ENCODE measurements at places on chromosomes 1 and 21.
A peak's percentile ranks its signal among the peaks of the same experiment; 100 is the strongest.

DNA sequence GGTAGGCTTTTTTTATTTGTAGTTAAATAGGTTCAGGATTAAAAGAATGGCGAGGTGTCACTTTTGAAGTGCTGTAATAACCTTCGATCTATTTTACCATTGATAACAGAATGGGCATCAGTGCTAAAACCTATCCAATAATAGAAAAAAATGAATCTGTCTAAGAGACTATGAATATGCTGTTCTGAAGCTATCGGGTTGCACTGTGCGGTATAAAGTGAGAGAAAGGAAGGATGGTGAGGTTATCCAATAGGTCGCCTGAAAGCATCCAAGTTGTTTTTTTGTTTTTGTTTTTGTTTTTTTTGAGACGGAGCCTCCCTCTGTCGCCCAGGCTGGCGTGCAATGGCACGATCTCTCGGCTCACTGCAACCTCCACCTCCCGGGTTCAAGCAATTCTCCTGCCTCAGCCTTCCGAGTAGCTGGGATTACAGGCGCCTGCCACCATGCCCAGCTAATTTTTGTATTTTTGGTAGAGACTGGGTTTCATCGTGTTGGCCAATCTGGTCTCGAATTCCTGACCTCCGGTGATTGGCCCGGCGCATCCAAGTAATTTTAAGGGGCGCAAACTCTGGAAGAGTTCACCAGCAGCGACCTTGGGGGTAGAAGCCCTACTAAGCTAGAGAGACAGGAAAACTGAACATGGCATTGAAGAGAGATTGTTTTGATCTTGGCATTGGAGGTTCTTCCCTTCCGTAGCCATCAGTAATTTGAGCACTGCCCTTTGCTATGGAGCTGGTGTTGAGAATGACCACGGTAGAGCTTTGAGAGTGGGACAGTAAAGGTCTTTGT lies 8.7 kb upstream of the MDM4 start:
- DNase-seq: peak; percentile 43

DNA sequence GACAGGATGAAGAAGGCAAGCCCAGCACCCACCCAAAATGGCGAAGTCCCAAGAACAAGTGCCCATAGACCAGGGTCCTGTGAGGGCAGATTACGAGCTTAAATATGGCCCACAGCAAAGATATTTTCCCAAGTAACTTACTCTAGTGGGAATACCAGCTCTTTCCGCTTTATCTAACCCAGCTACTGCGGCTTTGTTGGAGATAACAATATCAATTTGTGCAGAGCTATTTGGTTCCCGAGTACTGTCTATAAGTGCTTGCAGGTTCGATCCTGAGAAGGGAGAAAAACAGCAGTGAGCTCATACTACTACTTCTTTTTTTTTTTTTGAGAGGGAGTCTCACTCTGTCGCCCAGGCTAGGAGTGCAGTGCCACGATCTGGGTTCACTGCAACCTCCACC lies 14.3 kb upstream of the DNAJC28 start:
- no peak for DNase-seq

- no peak for DNase-seq
Measured at GRCh38 chr1:232413674-232414073, 216.3 kb downstream of the SIPA1L2 start.

DNA sequence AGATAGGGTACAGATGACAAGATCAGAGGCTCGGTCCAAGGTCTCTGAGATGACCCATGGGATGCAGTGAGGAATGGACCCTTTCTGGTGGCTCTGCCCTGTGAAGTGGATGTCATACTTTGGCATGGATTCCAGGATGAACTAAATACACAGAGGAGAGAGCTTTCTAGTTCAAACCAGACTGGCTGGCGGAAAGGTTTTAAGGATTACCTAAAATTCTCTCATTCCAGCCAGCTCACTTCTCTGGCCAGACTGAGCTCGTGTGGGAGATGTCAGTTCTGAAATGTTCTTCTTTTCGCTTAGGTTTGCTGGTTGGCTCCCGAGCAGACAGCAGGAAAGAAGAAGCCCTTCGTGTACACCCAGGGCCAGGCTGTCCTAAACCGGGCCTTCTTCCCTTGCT lies 6.2 kb downstream of the RNPEP start:
- no peak for DNase-seq

- peak; percentile 78 for DNase-seq
Measured at GRCh38 chr1:111739194-111739924, at the start of gene INKA2. INKA2 (minus strand) TSS chr1:111739395; CDS start chr1:111739242, 153 bp downstream.

GRCh38 chr1:179883745-179884138 lies 1.7 kb downstream of the TOR1AIP1 start:
- DNase-seq: peak; percentile 74

DNA sequence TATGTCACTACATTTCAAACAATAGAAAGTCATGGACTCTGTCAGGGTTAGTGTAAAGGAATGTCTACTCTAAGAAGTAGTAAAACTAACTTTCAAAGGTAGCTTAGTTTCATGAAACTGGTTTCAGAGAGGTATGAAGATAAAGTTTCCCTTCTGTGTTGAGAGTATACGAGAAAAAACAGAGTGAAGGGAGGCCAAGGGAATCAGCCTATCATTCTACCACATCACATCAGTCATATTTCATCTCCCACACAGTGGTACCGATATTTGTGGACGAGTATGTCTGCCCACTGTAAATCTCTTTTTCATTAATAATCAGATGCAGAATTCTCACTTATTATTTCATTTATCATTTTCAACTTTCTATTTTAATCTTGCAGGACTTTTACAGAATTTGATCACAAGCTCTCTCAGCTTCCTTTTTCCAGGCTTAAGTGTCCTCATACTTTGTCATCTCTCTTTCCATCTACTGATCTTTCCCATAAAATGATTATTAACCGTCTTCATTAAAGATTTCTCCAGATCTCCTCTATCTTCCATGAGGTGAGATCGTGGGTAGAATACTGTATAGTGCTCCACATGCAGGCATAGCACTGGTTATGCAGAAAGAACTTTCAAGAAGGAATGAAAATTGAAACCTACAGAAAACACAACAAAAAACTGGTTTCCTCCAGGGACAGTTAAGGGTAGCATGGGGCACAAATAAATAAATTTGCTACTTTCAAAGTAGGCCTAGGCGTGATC lies 11.5 kb upstream of the IFI16 start:
- no peak for DNase-seq

DNA sequence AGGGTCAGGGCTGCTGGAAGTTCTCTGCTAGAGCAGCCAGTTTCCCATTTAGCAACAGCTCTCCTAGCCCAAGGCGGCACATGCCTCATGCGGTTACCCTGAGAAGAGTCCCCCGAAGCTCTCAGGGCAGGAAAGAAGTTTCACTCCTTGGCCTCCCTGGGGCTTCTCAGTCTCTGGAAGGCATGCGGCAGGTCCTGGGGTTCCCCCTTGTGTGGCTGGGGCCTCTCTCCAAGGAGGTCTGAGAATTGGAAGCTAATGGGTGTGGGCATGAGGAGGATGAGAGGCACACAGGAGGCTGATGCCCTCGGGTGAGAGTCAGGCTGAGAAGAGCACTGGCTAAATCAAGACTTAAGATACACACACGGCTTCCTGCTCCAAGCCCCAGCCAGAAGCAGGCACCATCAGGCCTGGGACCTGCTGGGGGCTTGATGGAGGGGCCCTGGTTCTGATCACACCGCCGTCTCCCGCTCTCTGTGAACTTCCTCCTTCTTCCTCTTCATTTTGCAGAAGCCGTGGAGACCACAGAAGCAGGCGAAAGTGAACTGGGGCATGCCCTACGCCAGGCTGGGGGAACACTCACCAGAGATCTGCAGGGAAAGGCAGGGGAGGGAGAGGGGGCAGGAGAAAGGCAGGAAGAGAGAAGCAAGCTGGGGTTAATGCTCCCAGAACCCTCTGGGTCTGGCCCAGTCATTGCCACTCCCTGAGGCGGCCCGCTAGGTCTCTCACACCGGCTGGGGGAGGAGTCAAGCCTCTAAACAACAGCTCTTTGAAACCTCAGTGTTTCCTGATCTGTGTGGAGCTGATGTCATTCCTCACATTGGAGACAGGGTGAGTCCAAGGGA lies 15.1 kb downstream of the BLACAT1 start:
- peak; percentile 64 for DNase-seq

DNA sequence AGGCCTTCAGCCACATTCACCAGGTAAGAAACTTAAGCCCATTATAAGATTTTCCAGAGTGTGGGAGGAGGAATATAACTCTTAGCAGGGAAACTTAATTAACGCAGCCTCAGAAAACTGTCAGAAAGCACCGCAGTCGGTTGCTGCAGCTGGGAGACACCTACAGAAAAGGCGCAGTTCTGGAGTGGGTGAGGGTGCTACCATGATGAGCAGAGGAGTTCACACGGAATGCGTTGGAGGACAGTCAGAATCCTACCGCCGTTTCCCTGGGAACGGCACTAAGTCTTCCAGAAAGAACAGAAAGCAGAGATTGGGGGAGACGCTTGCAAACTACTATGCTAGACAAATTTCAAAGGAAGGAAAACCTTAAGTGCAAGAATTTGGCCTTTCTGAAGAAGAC lies 6.4 kb downstream of the ACTN2 start:
- no peak for DNase-seq

DNA sequence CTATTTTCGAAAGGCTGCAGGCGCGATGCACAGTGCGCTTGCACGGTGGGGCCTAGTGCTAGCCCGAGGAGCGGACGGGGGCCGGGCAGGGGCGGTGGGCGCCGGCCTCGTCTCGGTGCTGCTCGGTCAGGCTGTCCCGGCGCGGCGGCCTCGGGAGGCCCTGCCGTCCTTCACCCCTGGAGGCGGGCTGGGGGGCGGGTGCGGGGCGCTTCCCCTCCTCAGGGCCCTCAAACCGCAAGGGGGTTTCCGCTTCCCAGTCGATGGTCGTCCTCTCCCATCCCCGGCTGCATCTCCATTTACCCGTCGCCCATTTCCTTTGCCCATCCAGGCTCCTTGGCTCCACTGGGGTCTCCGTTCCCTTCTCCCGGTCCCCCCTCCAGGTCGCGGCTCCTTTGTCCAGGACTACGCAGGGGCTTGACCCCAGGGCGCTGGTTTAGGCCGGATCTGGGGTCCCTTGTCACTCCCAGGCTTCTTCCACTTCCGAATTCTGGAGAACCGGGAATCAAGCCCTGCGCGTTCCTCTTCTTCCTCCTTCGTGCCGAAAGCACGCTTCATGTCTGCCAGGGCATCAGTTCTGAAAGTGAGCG lies 196.3 kb upstream of the LMO4 start:
- DNase-seq: no peak

- DNase-seq: no peak
Measured at GRCh38 chr1:164635803-164636731, 77.1 kb downstream of the PBX1 start.

- DNase-seq: no peak
Measured at GRCh38 chr1:204350857-204351573, 8.7 kb downstream of the PLEKHA6 start.

DNA sequence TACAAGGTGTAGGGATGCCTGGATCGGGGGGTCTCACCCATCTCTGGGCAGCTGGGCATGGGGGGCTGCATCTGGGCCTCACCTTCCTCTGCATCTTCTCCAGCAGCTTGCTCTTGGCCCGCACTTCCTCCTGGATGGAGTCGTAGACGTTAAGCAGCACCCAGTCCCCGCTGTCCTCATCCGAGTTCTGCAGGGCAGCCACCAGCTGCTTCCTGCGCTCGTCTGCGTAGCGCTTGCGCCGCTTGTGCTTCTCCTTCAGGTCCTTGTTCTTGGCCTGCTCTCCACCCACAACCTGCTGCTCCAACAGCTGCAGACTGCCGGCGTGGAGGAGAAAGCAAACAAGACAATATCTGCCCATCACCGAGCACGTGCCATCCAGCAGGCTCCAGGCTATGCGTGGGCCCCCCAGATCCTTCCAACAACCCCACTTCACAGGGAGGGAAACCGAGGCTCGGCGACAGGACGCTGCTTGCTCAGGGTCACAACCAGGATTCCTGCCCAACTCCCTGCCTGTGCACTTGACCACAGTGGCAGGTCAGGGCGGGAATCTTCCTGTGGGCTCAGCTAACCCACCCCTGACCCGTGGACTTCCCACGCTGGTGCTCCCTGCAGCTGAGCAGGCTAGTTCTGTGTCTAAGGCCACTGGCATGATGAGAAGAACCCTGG lies 21.5 kb upstream of the DDOST start:
- DNase-seq: no peak

DNA sequence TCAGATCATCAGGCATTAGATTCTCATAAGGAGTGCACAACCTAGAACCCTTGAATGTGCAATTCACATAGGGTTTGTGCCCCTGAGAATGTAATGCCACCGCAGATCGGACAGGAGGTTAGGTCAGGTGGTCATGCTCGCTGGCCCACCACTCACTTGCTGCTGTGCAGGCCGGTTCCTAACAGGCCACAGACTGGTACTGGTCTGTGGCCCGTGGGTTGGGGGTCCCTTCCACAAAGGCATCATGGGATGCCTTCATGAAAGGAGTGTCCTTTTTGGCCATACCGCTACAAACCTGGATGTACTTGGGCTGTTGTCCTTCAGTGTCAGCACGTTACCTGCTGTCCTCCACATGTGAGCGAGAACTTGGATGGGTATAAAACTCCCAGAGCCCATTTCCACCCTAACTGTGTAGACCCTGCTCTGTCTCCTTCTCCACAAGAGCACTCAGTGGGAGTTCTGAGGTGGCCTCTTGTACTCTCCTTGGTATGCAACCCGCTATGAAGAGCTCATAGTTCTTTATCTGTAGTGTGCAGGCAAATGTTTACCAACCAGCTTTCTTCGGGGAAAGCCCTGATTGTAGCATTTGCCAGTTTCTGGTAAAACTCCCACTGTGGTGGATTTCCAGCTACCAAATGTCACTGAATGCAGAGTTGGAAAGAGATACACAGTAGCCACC lies 41.7 kb upstream of the SLC19A1 start:
- no peak for DNase-seq

DNA sequence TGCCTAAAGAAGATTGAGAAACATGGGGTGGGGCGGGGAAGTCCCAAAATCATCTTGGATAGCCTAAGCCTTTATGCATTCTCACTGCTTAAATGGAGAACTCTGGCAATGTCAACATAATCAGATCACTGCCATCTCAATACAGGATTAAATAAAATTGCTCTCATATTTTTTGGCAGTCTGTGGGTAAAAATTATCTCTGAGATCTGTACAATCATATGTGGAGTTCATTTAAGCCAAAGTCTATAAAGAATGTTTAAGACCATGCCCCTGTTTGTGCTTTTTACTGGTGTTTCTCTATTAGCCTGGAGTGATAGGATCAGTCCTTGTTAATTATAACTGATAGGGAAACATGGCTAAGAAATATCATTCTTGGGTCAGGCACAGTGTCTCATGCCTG lies 136.3 kb downstream of the GPR52 start:
- no peak for DNase-seq

DNA sequence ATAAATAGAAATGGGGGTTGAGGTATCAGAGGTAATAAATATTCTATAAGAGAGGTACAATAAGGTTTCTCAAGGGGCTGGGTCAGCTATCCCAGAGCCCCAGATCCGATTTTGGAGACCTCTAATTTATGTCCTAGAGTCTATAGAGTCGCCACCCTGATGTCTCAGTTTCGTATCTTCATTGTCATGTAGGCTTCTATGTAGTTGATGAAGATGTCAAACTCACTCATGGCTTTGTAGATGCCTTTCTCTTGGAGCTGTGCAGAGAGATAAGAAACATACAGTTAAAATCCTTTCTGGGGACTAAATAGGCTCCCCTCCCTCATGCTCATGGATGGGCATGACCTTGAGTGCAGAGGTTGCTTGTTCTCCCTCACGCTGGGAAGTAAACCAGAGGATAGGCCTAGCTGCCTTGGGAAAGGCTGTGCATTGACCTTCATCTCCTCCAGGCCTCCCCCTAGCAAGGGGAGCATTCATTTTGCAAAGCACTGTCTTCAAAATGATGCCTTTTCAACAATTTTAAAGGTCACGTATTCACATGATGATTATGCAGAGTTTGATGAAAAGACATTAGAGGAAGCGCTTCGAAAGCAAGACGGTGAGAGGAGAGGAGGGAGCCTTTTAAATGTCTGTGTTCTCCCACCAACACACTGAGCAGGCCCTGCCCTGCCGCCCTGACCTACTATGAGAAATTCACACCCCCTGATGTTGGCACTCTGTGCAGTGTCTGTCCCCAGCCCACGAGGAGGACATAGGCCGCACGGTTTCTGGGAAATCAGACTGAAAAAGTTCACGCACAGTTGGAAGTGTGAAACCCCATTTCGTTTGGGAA lies 1.9 kb upstream of the IL19 start:
- DNase-seq: no peak
